ENCODE measurements at places on chromosomes 2 and 18.

- DNase-seq, result no peak
Observed at GRCh38 chr18:57780318-57780705, 22.8 kb downstream of the ATP8B1 start.

DNA sequence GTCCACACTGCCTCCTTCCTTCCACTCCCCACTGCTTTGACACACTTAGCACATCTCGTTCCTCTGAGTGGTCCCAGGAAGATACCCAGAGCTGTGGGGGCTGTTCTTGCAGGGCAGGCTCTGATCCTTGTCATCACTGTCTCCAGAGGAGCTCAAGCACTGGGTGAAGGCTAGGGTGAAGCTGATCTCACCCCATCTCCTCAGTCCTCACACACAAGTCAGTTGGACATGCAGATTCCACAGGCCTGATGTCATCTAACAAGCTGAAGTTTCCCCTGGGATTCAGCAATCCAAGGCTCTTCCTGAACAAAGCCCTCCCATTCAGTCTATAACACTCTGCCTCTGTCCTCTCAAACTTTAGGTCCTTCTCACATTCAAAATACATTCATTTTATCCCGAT lies 90.6 kb upstream of the RAB6C start:
- DNase-seq, result no peak

DNA sequence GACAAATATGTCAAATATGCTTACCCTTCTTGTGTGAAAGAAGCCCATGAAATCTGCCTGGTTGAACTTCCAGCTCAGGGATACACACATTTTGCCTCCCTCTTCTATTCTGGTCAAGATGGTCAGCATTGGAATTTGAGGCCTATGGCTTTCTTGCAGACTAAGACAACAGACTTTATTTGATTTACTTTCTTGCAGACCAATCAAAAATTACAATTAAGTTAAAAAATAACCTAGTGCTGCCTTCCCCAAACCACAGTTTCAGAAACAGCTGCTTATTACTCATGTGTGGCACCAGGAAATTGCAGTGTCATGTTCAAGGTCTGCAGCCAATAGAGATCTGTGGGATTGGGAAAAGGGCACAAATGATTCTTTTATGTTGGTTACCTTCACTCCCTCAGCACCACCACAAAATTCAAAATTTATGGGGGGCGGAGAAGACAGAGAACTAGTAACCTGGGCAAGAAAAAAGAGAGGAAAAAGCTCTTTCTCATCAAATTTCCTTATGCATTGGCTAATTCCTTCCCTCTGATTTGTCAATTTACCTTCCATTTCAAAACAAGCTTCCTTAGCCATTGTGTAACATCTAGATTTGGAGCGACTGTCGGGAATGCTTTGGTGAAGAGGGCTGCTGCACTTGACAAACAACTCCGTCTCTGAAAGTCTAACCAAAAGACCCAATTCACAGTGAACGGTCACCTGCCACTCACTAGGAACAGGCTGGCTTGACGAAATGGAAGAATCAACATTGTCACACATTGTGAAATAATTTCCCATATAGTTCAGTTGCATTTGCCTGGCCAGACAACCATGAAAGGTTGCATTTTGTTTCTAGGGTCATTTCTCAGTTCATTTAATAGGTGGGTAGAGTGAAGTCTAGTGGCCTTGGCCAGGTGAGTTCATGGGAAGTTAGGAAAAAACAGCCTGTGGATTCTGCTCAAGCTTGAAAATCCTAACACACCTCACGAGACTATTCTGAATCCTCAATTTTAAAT lies 100.4 kb upstream of the FZD5 start:
- no peak for DNase-seq

DNA sequence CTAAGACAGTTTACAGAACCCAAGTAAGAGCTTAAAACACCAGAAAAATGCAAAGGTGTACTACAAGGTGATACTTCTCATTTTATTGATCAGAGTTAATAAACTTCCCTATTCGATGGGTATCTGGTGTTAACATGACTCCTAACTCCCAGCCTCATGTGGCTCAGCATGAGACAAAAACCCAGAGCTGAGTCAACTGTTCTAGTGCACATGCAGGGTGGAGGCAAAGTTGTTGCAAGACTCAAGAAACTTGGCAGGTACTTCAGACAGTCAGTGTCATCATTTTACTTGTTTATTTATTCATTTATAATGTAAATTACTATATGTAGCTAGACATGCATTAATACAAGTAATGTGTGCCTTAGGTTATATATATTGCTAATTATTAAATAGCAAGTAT lies 216.6 kb upstream of the DSEL start:
- DNase-seq, result no peak

- DNase-seq, result no peak
Observed at GRCh38 chr2:109175350-109175678, 46.3 kb downstream of the SH3RF3 start.

DNA sequence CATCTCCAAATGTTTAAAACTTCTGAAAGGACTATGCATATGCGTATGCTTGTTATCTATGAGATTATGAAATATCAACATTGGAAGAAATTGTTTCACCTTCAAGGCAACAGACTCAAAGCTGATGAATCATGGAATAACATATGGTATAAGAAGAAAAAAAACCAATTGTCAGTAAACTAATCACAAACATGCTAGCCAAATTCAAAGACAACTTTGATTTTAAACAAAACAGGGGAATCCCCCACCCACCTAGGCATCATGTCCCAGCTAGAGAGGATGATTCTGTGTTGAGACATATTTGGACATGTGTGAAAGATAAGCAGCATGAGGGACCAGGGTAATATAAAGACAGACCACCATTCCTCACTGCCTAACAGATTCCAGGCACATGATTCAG lies 147.7 kb downstream of the WDPCP start:
- DNase-seq, result no peak

- no peak for DNase-seq
Observed at GRCh38 chr18:41761333-41762018, 193.6 kb upstream of the PIK3C3 start.

Data from SIG-M5 (cell line).